Bronchial epithelial cell (primary cell): ENCODE measurements at places on chromosomes 2 and 18. TPM values are rescaled to one million over a fixed set of nuclear protein-coding genes. Genes with fewer than 3 reads are reported as not detected.
A peak's percentile ranks its signal among the peaks of the same experiment; 100 is the strongest.

DNA sequence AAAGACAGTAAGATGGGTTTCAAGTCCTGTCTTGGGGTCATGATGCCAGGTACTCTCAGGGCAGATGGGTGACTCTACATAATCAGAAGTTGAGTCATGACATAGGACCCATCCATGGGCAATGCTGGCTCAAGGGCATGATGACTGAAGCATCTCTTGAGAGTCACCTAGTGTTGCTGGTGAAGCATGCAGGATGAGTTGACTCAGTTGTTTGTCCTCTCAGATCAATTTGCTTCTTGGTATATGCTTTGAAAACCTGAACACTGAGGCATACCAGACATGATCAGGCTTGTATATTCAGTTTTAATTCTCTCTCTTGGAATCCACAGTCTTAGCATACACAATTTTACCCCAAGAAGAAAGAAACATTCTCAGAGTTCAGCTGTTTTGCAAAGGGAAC lies 658.9 kb upstream of the NXPH2 start:
- peak; percentile 34 for DNase-seq

- DNase-seq = no peak
Observed at GRCh38 chr18:47911877-47912276, 18.6 kb downstream of the SMAD2 start.

MEP1B gene
- total RNA-seq = not detected in 2 replicates

FMNL2 gene
- total RNA-seq = 15.1 and 24.7 TPM in 2 replicates
